ENCODE measurements at places on chromosomes 7 and 10.
A peak's percentile ranks its signal among the peaks of the same experiment; 100 is the strongest.

DNA sequence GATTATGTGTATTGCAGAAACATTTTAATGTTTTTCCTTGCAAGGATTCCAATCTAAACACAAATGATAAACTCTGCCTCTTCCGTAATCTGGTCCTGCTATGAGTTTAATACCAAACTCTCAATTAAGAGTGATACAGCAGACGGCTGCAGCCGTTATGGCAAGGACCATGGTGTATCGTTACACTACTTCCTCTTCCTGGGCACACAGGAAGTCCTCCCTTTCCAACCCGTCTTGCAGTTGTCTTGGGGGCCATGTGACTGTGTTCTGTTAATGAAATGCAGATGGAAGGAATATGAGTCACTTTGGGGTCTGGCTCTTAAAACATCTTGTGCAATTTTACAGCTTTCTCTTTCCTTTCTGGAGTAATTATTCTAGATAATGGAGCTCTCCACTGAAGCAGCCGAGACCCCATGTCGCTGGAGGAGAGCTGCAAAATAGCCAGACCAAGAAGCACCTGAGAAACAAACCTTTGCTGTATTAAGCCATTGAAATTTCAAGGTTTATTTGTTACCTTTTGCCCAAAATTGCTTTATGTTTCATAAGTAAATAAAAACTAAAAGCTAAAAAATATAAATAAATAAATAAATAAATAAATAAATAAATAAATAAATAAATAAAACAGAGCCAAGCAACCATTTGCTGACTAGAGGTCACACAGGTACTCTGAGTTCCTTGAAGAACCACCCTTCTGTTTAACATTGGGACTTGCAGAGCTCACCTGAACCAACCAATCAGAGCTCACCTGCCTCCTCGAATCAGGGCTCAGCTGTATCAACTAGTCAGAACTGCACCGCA lies 74.7 kb downstream of the FRMPD2 start:
- peak; percentile 69 for DNase-seq

DNA sequence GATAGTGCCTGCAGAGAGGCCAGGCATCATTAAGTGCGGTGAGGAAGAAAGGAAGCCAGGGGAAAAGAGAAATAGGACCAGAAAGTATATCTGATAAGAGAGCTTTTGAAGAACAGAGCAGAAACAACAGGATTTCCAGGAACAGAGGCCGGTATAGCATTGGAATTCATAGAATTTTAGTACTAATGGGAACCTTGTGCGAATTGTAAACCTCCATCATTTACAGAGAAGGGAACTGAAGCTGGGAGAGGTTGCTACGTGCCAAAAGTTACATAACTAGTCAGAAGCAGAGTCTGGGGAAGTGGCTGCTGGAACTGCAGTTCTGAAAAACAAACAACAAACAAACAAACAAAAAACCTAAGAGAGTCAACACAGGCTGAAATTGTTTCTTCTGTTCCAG lies 5.4 kb upstream of the ZMYND11 start:
- DNase-seq: no peak

DNA sequence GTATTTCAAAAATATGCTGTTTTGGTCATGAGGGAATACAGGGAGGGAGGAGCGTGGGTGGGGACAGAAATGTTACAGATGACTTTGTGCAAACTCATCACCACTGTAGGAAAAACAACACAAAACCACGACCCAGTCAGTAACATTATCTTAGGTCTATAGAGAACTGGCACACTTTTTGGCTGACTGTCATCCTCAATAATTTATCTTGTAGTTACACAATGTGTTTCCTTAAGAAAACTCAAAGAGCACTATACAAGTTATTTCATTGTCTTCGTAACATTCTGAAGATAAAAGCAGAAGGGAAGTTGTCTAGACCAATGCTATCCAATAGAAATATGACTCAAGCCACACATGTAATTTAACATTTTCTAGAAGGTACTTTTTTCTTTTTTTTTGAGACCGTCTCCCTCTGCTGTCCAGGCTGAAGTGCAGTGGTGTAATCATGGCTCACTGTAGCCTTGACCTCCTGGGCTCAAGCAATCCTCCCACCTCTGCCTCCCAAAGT lies 16.9 kb upstream of the CDK14 start:
- peak; percentile 97 for DNase-seq

DNA sequence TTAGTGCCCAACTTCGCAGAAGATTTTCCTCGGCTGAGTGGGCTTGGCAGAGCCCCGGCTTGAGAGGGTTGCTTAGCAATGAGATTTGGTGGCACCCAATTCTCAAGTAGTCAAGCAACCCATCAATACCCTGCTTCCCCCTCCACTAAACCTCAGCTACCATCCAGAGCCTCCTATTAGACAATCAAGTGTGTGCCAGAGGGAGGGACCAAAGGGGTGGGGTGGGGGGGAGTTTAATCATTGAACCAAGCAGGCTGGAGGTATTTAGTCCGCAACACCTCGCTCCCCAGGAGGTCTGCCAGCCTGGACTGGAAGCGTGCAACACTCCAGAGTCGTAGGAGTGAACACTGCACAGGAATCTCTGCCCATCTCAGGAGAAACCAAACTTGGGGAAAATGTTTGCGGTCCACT lies at the start of gene HKDC1:
HKDC1 (plus strand) TSS at position 292 of the 411 bp plus-strand sequence; CDS start at position 396, 104 bp downstream.
- DNase-seq: no peak

GRCh38 chr7:116162254-116162653 lies 48.1 kb upstream of the TES start:
- DNase-seq: no peak

GRCh38 chr7:71752171-71752935 lies 620.4 kb downstream of the GALNT17 start:
- peak; percentile 22 for DNase-seq

DNA sequence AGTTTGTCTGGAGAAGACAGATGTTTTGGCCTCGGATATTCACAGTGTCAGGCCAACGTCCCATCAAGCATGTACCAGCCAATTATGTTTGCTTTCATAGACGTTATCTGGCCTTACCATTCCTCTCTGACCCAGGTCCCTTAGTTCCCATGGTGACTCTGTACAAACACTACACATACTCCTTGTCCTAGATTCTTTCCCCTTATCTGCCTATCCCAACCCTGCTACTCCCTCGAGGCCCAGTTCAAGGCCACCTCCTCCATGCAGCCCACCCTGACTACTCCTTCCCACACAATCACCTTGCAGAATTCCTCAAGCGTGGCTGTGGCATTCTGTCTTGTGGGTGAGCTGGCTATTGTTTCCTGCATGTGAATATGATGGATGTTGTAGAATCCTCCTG lies 155.2 kb downstream of the PRKAG2 start:
- DNase-seq: no peak

DNA sequence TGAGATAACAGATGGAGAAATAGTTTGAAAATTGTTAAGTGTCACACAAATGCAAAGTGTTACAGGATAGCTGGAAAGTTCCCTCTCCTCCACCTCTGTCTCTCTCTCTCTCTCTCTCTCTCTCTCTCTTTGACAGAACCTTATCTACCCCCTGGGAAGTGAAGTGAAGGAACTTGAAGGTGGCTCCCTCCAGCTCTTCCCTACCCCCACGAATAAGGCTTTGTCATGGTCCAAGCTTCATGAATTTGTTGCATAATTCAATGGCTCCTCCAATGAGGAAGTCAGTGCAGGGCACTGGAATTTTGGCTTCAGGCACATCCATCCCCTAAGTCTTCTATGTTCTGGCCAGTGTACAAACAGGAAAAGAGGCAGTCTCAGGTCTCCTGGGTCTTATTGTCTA lies 66.4 kb downstream of the CDHR3 start:
- DNase-seq: no peak

- DNase-seq: peak; percentile 26
Measured at GRCh38 chr7:84801396-84801795, 385.5 kb downstream of the SEMA3D start.

- no peak for DNase-seq
Measured at GRCh38 chr10:49298983-49299815, at the start of gene C10orf71. Gene C10orf71, plus strand, starts transcription at chr10:49299170. Its CDS starts 23,376 bp downstream, at chr10:49322546.

DNA sequence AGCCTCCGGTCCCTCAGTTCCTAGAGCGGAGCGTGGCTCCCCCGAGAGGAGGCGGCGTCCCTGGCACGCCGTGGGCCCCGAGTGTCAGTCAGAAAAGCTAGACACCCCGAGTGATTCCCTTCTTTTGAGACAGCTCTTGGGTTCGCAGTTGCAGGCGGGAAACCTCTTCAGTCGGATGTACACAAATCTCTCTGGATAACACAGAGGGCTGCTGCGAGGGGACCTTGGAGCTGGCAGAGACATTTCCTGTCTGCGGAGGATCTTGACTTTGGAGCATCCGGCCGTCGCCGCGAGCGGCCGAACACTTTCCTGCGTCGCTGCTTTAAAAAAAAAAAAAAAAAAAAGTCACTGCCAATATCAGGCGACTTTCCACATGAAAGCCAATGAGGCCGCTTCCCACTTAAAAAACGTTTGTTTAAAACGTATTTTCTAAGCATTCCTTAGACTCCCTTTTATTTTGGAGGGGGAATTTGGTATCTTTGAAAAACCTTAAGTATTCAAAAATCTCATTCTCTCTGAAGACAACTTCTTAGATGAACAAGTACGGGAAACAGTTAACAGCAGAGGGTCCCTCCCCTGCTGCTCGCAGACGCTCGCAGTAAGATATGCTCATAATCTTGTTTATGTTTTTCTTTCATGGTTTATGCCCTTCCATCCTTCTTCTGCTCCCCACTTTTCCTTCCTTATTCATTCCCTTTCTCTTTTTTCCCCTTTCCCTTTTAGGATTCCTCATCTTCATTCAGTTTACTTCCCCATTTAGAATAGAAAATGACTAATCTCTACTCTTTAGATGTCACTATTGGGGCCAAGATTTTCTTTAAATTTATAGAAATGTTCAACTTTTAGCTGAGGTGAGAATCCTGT lies 10.0 kb downstream of the HHEX start:
- DNase-seq: peak; percentile 47

DNA sequence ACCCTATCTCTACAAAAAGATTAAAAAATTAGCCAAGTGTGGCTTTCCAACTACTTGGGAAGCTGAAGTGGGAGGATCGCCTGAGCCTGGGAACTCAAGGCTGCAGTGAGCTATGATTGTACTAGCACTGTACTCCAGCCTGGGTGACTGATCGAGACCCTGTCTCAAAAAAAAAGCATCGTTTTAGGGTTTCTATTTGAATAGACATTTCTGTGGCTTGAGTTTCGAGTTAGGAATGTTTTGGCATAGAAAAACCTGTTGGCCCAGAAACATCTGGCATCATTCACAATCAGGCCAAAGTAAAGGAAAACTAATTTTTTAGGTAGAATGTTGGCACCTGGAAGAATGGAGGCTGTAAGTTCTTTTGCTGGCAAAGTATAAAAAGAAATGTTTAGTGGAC lies 72.4 kb downstream of the AUTS2 start:
- DNase-seq: peak; percentile 30

DNA sequence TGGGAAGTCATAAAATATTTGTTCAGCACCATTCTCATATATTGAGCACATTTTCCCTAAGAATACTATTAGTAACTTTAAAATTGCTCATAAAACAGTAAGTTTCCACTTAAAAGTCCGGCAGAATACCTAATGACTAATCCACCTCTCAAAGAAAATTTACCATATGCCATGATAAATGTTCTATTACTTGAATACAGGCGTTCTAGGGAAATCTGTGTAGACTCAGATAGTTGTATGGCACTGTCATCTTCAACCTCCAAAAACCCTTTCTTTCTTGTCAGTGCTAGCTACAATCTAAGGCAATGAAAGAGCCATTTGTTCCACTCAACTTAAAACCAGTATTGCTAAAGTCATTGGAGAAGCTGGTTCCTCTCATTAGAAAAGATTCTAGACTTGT lies 7.3 kb downstream of the GPR37 start:
- no peak for DNase-seq

GRCh38 chr10:93999401-93999851 lies 5.7 kb downstream of the PLCE1 start:
- DNase-seq: peak; percentile 82

GRCh38 chr7:13790611-13791010 lies 198.9 kb downstream of the ETV1 start:
- DNase-seq: no peak

DNA sequence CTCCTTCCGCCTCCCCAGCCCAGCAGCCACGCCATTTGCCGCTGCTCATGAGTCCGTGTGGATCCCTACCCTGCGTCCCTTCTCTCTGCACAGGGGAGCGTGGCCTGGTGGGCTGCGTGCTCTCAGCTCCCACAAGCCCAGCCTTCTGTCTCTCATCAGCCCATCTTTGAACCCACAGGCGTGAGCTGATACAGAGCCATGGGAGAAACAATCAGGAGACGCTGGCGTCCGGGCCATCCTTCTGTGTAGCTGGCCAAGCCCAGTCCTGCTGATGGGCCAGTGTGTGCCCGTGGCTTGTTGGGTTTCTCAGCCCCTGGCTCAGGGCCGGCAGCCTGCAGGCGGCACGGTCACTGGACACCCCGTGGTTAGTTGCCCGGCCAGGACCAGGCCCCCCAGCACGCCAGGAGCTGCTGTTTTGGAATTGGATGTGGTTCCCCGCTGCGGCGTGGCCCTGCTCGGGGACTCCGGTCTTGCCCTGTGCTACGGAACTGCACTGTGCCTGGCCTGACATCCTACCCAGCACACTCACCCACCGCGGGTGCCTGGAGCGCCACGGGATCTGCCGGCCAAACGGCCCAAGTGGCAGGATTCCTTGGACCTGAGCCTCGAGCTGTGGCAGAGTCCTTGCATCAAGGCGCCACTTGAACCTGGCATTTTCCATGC lies 88.9 kb downstream of the ELFN1 start:
- no peak for DNase-seq

DNA sequence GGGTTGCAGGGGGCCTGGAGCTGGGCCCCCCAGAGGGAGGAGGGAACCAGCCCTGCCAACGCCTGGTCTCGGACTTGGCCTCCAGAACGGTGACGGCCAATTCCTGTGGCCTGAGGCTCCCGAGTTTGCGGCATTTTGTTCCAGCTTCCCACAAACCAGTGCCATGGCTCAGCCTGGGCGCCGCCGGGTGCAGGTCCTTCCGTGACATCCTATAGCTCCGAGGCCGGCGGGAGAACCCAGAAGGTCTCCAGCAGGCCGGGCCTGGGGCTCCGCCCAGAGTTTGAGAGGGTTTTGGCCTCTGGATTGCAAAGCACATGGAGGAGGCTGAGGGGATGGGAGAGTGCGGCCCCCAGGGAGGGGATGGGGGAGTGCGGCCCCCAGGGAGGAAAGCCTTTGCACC lies 92.6 kb downstream of the UNCX start:
- no peak for DNase-seq

GRCh38 chr10:88901984-88902789 lies 22.1 kb downstream of the STAMBPL1 start:
- no peak for DNase-seq

DNA sequence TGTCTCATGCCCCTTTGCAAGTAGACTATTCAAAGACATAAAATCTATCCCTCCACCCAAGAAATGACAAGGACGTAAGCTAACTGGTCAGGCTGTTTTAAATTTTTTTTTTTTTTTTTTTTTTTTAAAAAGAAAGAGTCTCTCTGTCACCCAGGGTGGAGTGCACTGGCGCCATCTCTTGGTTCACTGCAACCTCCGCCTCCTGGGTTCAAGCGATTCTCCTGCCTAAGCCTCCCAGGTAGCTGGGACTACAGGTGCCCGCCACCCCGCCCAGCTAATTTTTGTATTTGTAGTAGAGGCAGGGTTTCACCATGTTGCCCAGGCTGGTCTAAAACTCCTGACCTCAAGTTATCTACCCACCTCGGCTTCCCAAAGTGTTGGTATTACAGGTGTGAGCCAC lies 11.2 kb downstream of the TRA2A start:
- no peak for DNase-seq
